ENCODE measurements at places on chromosomes 7 and 10.
A peak's percentile ranks its signal among the peaks of the same experiment; 100 is the strongest.

- H3K27ac ChIP-seq: no peak overlapping the region
- no peak for DNase-seq
- no peaks in the 10 kb centered on the region for H3K4me1 ChIP-seq
- H3K4me3 ChIP-seq: no peak overlapping the region
- no peaks in the 10 kb centered on the region for H3K27me3 ChIP-seq
Measured at GRCh38 chr7:91082038-91082437, 182.2 kb upstream of the FZD1 start.

GRCh38 chr7:157490465-157490912 lies 153.7 kb downstream of the DNAJB6 start:
- H3K36me3 ChIP-seq: no peaks in the 10 kb centered on the region
- DNase-seq: peak; percentile 25
- no peaks in the 10 kb centered on the region for H3K27me3 ChIP-seq
- H3K4me3 ChIP-seq: no peak overlapping the region
- no peak overlapping the region for H3K27ac ChIP-seq

- H3K4me1 ChIP-seq: no peaks in the 10 kb centered on the region
- H3K4me3 ChIP-seq: no peak overlapping the region
- no peak for DNase-seq
- H3K27ac ChIP-seq: no peak overlapping the region
Measured at GRCh38 chr10:88531392-88532052, 51.6 kb downstream of the RNLS start.

- DNase-seq: peak; percentile 90
- H3K4me1 ChIP-seq: peaks cover 25% of the 10 kb centered on the region
- no peaks in the 10 kb centered on the region for H3K36me3 ChIP-seq
- no peak overlapping the region for H3K4me3 ChIP-seq
Measured at GRCh38 chr7:31892099-31892829, 177.9 kb downstream of the PDE1C start.

DNA sequence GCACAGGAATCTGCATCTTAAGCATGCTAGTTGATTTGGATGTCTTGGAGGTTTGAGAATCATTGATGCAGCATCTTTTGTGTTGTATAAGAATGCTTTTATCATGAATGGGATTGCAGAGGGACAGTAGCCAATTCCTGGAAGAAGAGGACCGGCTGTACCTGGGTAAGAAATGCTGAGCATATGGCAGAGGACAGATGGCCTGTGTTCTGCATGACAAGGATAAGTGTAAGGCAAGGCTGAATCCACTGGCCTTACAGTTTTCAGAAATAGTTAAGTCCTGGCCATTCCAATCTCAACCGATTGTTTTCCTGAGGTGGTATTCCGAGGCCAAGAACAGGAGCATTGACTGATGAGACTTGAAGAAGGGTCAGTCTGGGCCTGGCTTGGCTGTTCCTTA lies 24.4 kb upstream of the KBTBD2 start:
- no peak overlapping the region for H3K27ac ChIP-seq
- no peak for DNase-seq
- H3K27me3 ChIP-seq: no peaks in the 10 kb centered on the region
- H3K36me3 ChIP-seq: no peaks in the 10 kb centered on the region
- H3K4me1 ChIP-seq: no peaks in the 10 kb centered on the region

DNA sequence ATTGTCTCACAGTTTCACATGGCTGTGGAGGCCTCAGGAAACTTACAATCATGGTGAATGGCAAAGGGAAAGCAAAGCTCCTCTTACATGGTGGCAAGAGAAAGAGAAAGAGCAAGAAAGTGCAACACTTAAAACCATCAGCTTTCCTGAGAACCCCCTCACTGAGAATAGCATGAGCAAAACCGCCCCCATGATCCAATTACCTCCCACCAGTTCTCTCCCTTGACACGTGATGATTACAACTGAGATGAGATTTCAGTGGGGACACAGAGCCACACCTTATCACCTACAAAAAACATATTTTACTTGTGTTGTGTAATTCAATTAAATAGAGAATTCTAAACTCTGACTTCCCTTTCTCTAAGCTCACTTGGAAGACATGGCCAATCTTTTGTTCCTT lies 80.2 kb downstream of the SEMA3C start:
- H3K4me1 ChIP-seq: no peaks in the 10 kb centered on the region
- no peak for DNase-seq
- H3K4me3 ChIP-seq: no peak overlapping the region
- no peak overlapping the region for H3K27ac ChIP-seq
- no peaks in the 10 kb centered on the region for H3K27me3 ChIP-seq

- H3K4me3 ChIP-seq: no peak overlapping the region
- no peaks in the 10 kb centered on the region for H3K27me3 ChIP-seq
- peak; percentile 35 for DNase-seq
- peak overlapping the region; percentile 38 for H3K27ac ChIP-seq
- no peaks in the 10 kb centered on the region for H3K36me3 ChIP-seq
Measured at GRCh38 chr10:44264244-44264643, 120.7 kb downstream of the CXCL12 start.

GRCh38 chr7:41029072-41029499 lies 673.8 kb downstream of the INHBA start:
- no peaks in the 10 kb centered on the region for H3K4me1 ChIP-seq
- no peak overlapping the region for H3K27ac ChIP-seq
- H3K27me3 ChIP-seq: no peaks in the 10 kb centered on the region
- H3K4me3 ChIP-seq: no peak overlapping the region

DNA sequence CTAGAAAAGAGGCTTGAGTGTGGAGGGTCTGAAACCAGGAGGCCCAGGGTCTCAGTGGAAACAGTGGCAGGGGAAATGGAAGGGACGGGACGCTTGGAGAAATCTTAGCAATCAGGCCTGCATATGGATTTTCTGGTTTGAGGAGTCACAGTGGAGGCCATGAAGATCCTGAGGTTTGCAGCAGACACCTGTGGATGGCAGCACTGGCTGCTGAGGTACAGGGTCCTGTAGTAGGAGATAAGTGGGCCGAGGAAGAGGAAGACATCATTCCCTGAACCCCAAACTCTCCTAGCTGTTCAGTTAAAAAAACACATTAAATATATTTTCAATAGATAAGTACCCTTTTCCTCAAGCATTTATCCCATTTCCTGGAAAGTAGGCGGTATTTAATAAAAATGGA lies 208.8 kb upstream of the IGFBP3 start:
- no peaks in the 10 kb centered on the region for H3K27me3 ChIP-seq
- no peaks in the 10 kb centered on the region for H3K36me3 ChIP-seq
- no peak for DNase-seq
- H3K4me3 ChIP-seq: no peak overlapping the region
- H3K4me1 ChIP-seq: no peaks in the 10 kb centered on the region

- DNase-seq: peak; percentile 21
- H3K27me3 ChIP-seq: no peaks in the 10 kb centered on the region
- no peaks in the 10 kb centered on the region for H3K36me3 ChIP-seq
Measured at GRCh38 chr10:78578929-78579328, 489.8 kb upstream of the ZMIZ1 start.

DNA sequence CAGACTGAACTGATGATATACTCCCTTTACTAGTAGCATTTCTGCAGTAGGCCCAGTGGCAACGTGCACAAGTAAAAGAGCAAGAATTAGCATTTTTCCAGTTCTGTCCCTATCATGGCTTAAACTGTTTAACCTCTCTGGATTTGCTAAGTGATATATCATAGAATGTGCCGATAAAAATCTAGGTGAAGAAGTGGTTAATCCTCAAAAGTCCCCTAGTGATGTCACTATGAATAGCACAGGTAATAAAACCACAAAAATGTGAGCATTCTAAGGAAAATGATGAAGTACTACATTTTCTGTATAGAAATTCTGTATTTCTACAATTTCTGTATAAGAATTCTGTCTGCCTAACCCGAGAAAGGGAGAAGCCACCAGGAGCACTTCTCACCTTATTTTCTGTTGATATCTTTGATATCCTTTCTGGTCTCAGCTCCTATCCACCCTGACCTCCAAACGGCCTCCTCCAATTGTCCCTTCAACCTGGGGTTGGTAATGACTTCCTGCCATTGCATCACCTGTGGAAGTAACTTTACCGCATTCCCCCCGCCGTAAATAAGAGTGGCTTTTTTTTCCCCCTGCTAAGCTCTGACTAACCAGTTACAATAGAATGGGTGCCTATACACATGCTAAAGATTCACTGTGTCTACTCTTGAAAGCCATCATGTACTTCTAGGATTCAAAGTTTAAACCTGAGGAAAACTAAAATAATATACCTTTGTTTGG lies 155.9 kb upstream of the ASAH2 start:
- H3K36me3 ChIP-seq: peaks cover 3% of the 10 kb centered on the region
- no peaks in the 10 kb centered on the region for H3K27me3 ChIP-seq
- no peaks in the 10 kb centered on the region for H3K4me1 ChIP-seq
- no peak overlapping the region for H3K27ac ChIP-seq
- no peak overlapping the region for H3K4me3 ChIP-seq
- DNase-seq: no peak

GRCh38 chr10:50369931-50370330 lies 118.6 kb upstream of the ASAH2 start:
- no peak overlapping the region for H3K4me3 ChIP-seq
- peaks cover 9% of the 10 kb centered on the region for H3K4me1 ChIP-seq
- no peaks in the 10 kb centered on the region for H3K27me3 ChIP-seq

- H3K4me3 ChIP-seq: no peak overlapping the region
- H3K27ac ChIP-seq: no peak overlapping the region
- no peaks in the 10 kb centered on the region for H3K36me3 ChIP-seq
- H3K4me1 ChIP-seq: no peaks in the 10 kb centered on the region
- H3K27me3 ChIP-seq: no peaks in the 10 kb centered on the region
- DNase-seq: no peak
Measured at GRCh38 chr10:124053971-124054370, 39.4 kb downstream of the CHST15 start.

- no peak for DNase-seq
- H3K4me1 ChIP-seq: no peaks in the 10 kb centered on the region
- no peak overlapping the region for H3K27ac ChIP-seq
- H3K36me3 ChIP-seq: no peaks in the 10 kb centered on the region
- peaks cover 5% of the 10 kb centered on the region for H3K27me3 ChIP-seq
Measured at GRCh38 chr10:35638101-35638500, 4.0 kb downstream of the FZD8 start.
